ENCODE measurements at places on chromosomes 2 and 18.

DNA sequence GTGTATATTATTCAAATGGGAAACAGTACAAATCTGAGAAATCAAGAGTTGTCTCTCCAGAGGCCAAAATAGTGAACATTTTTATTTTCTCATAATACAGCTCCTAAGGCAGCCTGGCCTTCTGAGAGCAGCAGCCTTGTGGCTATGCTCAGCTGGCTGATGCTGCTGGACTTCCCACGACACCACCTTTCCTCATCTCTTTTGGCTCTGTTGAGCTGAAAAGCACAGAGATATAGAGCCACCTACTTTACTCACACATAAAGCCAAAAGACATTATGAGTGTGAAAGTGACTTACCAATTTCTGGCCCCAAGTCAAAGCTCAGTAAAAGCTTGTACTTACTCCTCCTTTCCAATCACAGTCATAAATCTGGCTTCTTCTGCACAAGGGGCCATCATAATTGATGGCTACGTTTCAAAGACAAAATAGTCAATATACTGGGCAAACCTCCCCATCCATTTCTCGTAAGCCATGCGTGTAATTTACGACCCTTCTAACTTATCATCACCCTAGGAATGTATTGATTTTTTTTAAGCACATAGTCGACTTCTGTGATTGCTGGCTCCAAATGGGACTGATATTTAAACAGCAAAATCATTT, 18.6 kb upstream of the REG3A start:
- no peak for DNase-seq

DNA sequence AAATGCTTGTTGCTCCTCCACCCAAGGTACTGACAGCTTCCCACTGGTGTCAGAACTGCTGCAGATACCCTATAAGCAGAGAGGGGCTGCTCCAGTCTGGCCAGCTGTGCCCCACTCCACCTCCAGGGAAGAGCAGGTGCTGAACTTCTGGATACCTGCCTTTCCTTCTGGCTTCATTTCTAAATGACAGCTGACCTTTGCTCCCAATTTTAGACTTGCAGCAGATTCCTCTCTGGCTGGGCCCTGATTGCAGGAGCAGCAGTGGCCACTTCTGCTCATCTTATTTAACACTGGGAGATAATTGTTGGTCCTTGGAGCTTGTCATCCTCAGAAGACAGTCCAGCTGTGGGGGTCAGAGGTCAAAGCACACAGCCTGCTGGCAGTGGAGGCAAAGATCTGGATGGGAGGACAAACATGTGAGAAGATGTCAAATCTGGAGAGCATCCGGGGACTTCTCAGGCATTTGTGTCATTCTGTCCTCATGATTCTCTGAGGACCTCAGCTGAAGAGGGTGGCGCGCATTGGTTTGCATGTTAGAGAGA, 38.9 kb downstream of the SETBP1 start:
- no peak for DNase-seq

GRCh38 chr2:46269001-46269400, 28.2 kb upstream of the EPAS1 start:
- DNase-seq = no peak

DNA sequence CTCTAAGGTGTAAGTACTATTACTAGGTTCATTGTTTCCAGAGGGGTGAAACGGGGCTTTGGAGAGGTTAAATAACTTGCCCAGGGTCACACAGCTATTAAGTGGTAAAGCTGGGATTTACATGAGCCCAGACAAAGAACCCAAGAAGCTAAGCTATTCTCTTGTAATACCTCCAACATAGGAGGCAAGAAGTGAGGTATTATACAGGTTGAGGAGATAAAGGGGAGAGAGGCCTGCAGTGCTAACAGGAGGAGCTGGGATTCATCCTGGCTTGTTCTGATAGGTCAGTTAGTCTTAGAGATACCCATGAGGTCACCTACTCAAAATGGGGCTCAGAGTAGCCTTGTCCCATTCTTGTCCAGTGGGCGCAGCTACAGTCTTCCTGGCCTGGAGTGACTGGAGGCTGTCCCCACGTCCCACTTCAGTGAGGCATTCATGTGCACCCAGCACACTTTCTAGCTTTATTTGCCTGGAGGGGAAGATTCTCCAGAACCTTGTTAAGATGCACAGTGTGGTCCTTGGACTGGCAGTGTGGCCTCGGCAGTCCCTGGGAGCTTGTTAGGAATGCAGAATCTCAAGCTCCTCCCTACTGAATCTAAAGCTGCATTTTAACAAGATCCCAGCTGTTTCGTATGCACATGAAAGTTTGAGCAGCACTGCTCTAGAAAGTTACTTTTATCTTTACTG, 63.5 kb downstream of the MEIS1 start:
- no peak for DNase-seq

DNA sequence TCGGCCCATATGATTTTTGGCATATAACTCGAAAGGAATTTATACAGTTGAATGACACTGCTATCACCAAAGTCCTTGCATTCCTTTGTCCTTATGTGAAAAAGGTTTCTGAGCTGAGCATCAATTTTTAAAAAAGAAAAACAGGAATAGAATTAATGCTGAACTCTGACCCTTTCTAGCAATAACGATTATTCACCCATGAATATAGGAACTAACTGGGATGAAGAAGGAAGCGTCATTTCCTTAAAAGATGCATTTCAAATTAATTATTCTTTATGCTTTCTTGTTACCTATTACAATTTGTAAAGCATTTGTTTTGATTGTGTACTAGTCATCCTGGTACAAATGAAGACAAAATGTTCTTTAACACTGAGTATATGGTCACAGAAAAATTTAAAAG, 19.3 kb downstream of the TMEM247 start:
- no peak for DNase-seq

Measured in CD4-positive, alpha-beta T cell treated with Interferon alpha-2 for 1 hour (primary cell).